CD4-positive, alpha-beta T cell treated with Interleukin-21 for 1 hour (primary cell): ENCODE measurements at places on chromosomes 12 and 14.

- no peak for DNase-seq
These were observed 804.5 kb downstream of the NRXN3 start for GRCh38 chr14:78974691-78975090.

DNA sequence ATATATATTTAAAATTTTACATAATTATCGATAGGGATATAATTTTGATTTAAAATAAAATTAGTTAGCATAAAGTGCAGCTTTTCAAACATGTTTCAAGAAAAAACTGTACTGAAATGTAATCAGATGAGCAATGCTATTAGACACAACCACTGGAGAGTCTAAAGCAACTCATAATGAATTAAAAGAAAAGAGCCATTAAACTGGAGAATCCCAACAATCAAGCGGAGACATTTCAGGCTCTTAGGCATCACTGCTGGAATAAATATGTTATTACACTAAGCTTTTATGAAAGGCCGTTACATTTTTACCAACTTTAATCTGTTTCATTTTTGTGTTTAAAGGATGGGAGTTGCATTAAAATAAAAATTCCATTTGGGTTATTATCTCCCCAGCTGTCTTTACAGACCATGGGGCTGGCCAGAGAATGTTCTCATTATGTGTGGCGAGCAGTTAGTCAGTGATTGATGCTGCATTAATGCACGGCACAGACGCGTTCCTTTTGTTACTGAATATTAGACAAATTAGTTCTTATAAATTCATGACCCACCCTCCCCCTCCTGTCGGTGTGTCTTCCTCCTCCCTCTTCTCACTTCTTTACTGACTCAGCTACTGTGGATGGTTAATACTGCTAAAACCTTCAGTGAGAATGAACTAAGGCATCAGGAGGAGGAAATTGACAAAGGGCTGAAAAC, 156.8 kb downstream of the PDZRN4 start:
- DNase-seq, result no peak

DNA sequence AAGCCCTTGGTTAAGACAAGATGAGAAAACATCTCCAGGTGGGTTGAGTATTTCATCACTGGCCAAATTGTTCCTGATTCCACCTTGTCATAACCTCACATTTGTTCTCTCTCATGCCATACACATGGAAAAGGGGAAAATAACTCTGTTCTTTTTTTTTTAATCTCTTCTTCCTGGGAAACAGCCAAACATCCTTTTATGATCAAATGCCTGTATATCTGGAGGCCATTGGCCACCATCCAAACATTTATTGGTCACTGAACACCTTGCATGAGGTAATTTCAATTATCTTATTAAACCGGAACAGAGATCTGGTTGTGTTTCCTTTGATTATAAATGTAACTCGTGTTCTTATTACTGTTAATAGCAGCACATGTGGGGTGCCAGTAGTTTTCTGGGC, 469.6 kb downstream of the NPAS3 start:
- DNase-seq, result no peak

- DNase-seq, result peak; percentile 66
These were observed 6.0 kb upstream of the SHMT2 start for GRCh38 chr12:57223191-57224165.

- DNase-seq, result no peak
These were observed 56.9 kb downstream of the OTX2 start for GRCh38 chr14:56753396-56753795.

DNA sequence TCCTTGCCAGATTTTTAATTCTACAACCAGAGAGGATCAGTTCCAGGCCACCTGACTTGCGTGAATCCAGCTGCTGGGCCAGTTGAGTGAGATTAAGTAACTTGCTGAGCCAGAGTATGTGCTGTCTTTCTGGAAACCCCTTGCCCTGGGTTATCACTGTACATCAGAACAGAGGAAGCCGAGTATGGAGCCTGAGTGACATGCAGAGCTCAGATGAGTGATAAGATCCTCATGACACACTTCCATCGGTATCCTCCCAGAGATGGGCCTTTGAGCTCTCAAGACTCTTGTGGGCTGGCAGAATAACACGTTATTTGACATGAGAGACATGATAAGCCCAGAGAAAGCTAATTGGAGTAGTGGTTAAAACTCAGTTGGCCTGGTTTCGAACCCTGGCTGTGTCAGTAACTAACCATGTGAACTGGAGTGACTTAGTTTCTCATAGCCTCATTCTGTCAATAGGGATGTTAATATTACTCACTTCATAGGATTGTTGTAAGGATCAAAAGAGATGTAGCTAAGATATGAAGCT, 388.1 kb downstream of the ZFP36L1 start:
- peak; percentile 46 for DNase-seq

- no peak for DNase-seq
These were observed 387.0 kb upstream of the FLRT2 start for GRCh38 chr14:85142982-85143381.

DNA sequence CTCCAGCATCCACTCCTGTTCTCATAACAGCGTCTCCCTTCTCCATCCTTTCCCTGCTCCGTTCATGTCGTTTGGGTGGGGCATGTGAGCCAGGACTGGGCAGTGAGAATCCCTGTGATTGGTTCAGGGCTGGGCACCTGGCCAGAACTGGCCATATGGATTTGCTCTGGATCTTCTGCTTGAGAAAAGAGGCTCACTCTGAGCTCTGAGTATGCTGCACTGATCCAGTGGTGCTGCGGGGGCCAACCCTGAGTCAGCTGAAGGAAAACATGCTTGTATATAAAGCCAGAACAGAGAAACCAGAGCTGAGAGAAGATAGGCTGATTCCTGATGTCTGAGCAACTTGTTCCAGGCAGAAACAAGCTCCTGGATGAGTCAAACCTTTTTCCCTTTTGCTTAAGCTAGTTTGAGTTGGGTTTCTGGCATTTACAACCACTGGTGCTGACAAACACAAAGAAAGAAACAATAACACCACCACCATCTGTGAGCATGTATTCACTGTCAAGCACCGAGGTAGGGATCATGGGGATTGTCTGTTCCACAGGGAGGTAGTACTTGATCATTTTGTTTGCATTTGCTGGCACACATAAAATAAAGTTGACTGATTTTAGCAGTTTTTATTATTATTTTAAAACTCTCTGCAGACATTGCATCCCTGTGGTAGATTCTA, 14.0 kb upstream of the HPD start:
- no peak for DNase-seq

- DNase-seq, result no peak
These were observed 6.7 kb upstream of the SLC10A1 start for GRCh38 chr14:69803753-69804152.

DNA sequence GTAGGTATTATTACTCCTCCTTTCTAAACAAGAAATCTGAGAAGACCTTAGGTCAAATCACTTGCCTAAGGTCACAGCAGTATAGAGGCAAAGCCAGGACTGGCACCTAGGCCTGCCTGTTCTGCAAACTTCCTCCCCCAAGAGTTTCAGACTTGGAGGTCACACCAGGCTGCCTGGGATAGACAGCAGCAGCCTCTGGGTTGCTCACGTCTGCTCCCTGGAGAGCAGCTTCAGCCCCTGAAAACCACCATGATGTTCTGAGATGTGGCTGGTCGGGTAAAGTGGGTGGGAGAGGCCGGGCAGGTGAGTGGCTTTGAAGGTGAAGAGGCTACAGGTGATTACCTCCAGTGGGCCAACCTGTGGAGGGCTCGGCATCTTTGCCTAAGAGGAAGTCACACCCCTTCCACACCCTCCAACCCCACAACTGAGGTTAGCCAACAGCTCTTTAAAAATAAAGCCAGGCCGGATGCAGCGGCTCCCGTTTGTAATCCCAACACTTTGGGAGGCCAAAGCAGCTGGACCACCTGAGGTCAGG, 37.0 kb upstream of the PNMA1 start:
- no peak for DNase-seq

DNA sequence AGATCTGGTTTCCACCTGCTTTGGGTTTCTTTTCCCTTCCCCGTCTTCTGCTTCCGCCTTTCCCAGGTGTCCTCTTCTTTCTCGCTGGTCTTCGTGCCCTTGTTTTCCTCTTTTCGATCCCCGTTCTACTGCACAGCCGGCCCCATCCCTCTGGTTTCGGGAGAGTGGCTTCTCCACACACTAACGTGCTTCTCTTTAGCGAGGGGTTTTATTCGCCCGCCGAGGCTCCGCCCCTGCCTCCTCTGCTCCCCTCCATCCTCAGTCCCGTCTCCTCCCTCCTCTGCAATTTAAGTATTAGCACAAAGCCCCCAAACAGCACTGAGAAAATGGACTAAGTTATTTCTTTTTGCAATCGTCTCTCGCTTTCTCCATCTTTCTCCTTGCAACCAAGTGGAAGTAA, at the start of gene SLC7A8:
Gene SLC7A8, minus strand, starts transcription at position 182 of the 400 bp plus-strand sequence. CDS start 746 bp downstream, outside the sequence.
- DNase-seq, result peak; percentile 20

GRCh38 chr12:24201258-24201970, 251.9 kb upstream of the SOX5 start:
- DNase-seq, result no peak

DNA sequence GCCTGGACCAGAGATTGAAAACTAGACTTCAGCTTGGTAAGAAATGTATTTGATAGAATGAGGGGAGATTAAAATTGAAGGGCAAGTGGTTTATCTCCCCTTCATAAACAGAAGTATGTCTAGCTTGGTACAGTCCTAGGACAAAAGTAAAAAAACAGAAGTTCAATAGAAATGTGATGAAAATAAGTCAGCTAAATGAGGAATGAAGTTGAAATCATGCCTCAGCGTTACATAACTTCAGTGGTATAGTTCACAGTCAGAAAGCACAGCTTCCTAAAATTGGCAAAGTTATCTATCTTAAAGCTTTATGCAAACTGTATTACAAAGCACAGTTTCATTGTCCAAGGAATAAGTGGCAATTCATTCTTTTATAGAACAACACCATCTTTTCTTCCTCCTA, 90.2 kb upstream of the SYT10 start:
- no peak for DNase-seq

DNA sequence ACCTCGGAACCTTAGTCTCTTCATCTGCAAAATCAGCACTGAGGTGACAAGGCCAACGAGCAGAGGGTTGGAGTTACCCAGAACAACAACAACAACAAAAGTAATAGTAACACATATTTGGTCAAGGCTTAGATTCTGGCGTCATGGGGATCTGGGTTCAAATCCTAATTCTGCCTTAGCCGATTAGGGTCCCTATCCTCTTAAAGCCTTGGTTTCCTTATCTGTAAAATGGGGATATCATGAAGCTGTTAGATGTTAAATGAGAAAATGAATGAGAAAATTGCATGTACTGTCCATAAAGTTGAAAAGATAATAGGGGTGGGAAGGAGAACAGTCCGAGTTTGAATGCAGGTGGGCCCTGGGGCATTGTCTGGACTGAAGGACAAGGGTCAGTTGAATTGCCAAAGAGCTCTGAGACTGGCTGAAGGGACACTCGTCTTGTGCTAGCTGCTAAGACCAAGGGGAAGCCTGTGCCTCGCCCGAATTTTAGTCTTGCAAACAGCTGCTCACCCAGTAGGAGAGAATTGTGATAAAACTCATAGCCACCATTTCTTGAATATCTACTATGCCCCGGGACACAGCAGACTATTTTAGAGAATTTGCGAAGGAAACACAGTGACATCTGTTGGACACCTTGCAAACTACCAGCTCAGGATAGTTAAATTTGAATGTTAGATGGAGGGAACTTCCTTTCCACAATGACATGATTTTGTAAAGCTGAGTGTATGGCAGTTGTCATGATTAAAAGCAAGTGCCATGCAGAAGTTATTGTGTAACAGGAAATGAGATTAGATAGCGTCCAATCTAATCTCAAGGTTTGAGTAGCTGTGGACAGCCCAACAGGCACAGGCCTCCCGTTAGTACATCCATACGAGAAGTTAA, 6.8 kb upstream of the HNF1A start:
- peak; percentile 71 for DNase-seq

- DNase-seq, result no peak
These were observed 522 bp downstream of the R3HDM2 start for GRCh38 chr12:57430112-57430930.

DNA sequence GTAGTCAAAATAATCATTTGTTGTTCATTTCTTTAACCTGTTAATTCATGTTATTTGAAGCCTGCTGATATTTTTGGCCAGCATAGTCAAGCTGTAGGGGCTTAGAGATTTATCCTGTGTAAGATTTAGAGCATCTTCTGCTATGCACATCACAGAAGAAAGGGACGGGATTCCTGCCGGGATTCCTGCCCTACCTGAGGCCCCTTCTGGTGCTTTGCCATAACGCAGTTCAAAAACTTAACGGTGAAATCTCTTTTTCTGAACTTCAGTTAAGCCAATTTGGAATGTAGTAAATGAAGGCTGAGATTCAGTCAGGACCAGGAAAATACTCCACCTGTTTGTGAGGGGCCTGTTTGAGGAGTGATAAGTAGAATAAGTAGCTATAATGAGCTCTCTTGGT, 50.7 kb upstream of the TMEM260 start:
- DNase-seq, result no peak

DNA sequence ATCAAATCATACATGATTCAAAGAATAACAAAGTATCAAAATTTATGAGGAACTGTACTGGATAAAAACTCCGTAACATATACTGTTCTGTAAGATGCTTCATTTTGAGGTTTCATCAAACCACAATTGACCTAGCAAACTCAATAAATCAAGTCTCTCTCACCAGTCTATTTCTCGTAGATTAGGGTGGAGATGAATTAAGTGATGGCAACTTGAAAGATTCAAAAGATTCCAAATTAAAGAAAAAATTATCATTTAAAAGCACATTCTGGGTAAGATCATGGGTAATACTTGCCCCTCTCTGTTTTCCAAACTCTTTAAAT, 74.4 kb downstream of the PAPLN start:
- DNase-seq, result no peak

- DNase-seq, result no peak
These were observed 5.5 kb upstream of the CHD4 start for GRCh38 chr12:6612652-6613014.

DNA sequence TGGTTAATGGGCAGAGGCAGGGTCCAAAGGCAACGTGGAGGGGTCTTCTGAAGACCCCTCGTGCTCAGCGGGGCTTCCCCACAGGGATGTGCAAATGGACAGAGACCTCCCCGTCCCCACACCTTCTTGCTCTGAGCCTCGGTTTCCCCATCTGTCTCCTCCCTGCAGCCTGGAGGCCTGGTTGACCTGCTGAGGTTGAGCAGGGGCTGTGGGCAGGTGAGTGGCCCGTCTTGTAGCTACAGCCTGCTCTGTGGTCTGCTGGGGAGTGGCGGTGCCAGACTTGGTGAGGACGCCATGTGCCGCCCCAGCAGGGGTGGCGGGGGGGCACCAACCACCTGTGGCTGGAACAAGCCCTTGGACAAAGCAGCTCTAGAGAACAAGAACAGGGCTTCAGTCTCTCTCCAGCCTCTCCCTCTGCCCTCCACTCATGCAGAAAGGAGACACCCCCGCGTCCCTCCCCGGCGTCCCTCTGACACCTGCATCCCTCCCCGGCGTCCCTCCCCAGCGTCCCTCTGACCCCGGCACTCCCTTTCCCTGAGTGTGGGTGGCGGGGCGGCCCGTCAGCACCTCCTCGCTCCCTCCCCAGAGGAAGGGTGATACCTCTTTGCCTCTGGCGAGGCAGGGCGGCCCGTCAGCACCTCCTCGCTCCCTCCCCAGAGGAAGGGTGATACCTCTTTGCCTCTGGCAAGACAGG, 83.7 kb downstream of the NOC4L start:
- no peak for DNase-seq
